ENCODE measurements at places on chromosomes 5 and 9. TPM values are rescaled to one million over a fixed set of nuclear protein-coding genes. Genes with fewer than 3 reads are reported as not detected.
A peak's percentile ranks its signal among the peaks of the same experiment; 100 is the strongest.

GRCh38 chr9:74006935-74007334 is 490.2 kb upstream of the RORB start:
- DNase-seq: no peak

GRCh38 chr5:75052192-75053053 is at the start of gene GCNT4:
Gene GCNT4, minus strand, starts transcription at chr5:75052558. Its CDS starts 22,521 bp downstream, at chr5:75030037.
- DNase-seq: peak; percentile 50

DNA sequence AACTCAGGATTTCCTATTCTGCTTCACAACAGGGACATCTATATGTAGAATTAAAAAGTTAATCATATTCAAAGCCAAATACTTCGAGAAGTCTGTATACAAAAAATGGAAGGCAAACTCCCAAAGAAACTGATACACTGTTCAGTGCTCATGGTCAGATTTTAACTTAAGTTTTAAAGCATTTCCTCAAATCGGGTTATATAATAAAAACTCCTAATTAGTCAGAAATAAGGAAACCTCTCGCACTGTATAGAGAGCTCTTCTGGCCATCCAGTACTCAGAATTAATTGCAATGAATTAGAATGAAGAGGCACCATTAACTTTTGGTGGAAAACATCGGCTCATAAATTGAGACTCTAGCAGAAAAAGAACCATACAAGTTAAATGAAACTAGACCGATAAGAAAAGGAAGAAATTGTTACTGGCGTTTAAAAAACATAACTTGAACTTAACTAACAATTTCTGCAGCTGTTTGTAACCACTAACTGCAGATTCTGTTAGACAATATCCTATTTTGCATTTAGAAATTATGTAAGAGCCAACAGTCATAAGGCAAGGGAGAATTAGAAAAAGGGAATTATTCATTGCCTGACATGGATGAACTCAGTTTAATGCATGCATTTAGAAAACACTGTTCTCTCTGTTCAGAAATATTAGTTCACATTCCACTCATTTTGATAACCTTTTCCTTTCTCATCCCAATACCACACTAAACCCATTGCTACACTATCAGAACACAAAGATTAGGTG is 96.6 kb downstream of the FNBP1 start:
- DNase-seq: no peak

DNA sequence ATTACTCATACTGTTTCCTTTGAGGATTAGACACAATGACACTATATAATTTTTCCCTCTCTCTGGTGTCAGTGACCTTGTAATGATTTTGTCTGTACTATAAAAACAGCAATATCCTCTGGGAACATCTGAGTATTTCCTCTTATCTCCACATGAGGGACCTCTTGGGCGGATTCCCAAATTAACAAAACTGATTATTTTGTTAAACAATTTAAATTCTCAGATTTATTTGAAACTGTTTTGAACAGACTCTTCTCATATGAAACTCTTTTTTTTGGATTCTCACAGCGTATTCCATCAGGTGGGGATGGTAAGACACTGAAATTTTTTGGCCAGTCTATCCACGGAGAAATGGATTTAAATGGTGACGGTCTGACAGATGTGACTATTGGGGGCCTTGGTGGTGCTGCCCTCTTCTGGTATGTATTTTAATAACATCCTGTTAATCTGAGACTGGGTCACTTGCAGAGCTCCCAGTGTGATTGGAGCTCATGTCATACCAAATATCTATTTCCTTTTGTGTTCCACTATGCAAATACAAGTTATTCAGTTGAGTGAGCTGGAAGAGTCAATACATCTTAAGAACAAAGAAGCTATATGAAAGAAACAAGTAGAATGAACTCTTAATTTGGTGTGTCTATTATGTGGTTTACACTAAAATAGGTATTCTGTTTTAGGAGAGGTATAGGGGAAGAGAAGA is 73.8 kb upstream of the ITGA2 start:
- peak; percentile 75 for DNase-seq

GRCh38 chr5:111366388-111366787 is 142.2 kb downstream of the CAMK4 start:
- DNase-seq: no peak

MYOZ3 gene
- 10.4 TPM for total RNA-seq

OR13C9 gene
- total RNA-seq: 3.6 TPM

LCN15 gene
- total RNA-seq: 2.2 TPM

DNA sequence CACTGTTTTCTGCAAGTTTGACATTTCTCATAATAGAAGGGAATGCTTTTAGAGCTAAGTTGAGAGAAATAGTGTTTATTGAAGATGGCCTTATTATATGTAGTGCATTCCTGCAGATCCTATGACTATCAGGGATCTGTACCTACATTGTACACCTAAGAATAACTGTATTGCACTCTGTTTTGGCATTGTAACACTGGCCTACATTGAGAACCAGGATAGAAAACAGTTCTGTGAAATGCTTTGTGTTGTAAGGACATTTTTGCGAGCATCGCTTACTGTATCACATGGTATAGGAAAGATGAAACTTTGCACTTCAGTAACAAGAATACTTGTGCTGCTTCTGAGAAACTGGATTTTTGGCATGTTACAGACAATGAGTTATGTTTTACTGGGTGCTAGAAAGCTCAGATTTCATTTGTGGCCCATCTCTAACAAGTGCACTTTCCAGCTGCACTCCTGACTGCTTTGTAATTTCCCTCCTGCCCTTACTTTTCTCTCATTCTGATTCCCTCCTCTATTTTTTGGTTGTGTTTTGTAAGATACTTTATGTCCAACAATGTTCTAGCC is 30.6 kb downstream of the C9orf85 start:
- peak; percentile 32 for DNase-seq

MROH2B gene
- total RNA-seq: not detected

- DNase-seq: no peak
These were observed 9.6 kb upstream of the C1QTNF2 start for GRCh38 chr5:160380041-160380440.

LCN2 gene
- not detected for total RNA-seq

DNA sequence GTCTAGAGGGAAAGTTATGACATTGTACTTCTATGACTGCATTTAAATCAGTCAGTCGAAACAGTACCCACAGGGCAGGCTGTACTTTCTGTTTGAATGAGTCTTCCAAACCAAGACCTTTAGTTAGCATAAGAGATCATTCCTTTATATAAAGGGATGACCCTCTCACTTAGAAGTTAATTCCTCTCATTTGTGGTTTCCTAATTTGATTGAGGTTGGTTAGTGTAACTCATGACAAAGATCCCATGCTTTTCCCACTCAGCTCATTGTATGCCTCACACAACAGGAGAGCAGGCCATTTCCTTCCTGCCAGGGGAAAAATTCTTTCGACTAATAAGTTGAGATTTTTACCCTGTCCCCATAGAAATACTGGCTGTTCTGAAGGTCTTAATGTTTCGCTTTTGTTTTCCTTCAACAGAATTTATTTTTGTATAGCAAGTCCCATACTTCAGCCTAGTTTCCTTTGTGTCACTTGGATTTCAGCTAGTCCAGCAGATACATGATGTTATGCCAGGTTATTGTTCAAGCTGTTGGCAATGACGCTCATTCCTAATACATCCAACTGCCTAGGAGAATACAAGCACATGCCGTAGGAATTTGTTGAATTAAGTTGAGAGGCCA is 500.7 kb downstream of the SPATA31D1 start:
- DNase-seq: peak; percentile 14

FST gene
- total RNA-seq: 76.1 TPM

CFAP90 gene
- 0.24 TPM for total RNA-seq

SHOC1 gene
- 3.6 TPM for total RNA-seq

- DNase-seq: no peak
These were observed 153.6 kb downstream of the DRD1 start for GRCh38 chr5:175290379-175290778.

SPAAR gene
- 1.4 TPM for total RNA-seq

GRCh38 chr5:140205952-140206351 is 31.0 kb downstream of the CYSTM1 start:
- no peak for DNase-seq

PRDM9 gene
- not detected for total RNA-seq

DNA sequence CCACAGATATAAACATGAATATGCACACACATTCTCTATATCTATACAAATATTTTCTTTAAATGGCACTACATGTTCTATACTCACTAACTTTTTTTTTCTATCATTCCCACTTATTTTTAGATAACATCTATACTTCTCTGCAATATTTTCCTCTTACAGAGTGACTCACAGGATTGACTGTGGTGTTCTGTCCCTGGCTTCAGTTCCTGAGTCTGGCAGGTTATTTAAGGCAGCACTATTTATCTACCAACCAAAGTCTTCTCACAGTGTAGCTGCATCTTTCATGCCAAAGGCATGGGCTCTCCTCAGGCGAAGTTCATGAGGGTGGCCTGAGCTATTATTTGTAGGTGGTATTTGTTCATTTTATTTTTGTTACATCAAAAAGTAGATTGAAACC is 409.0 kb downstream of the PRR16 start:
- peak; percentile 52 for DNase-seq

DNA sequence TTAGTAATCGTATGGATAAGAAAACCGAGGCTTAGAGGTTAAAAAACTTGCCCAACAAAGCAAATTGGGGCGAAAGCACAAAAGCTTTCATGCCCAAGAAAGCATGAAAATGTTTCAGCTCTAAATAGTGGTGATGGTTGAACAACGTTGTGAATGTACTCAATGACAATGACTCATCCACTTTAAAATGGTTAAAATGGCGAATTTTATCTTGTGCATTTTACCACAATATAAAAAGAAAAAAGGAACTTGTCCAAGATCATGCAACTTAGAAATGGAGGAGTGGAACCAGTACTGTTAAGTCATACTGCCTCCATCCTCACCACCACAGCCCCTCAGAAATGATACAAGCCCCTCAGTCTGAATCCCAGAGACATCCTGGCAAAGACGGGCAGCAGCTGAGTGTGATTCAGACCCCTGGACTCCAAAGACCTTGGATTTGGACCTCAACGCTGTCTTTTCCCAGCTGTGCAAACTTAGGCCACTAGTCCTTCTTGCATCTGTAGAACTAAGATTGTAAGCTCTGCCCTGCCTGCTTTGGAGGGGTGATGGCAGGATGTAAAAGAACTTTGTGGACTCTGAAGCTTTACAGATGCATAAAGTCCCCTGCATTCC is 158.4 kb downstream of the GABBR2 start:
- DNase-seq: peak; percentile 12

GRCh38 chr5:62124266-62124665 is 181.7 kb upstream of the KIF2A start:
- DNase-seq: no peak

- DNase-seq: no peak
These were observed 680.8 kb upstream of the SEMA6A start for GRCh38 chr5:117255211-117256027.

KIAA0825 gene
- 17.3 TPM for total RNA-seq

- no peak for DNase-seq
These were observed 54.5 kb downstream of the PFDN1 start for GRCh38 chr5:140248414-140248813.

DMRT2 gene
- 1.7 TPM for total RNA-seq

DNA sequence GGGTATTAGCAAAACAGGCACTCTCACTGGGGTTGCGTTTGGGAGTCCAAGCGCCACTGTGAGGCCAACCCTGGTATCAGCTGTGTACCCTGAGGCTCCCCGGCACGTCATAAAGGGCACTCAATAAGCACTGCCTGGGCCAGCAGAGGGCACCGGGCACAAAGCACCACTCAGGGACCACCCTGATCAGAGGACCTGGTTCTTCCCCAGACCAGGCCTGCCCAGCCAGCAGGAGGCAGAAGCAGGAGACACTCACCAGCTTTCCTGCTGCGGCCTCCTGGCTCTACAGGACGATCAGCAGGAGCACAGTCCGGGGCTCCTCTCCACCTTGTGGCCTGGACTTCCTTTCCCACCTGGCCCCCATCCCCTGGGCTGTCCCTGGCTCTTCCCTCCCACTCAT is 12.6 kb downstream of the MGAT1 start:
- no peak for DNase-seq

RANBP3L gene
- total RNA-seq: 36.4 TPM

FBLL1 gene
- 1.9 TPM for total RNA-seq

CDC14B gene
- total RNA-seq: 8.4 TPM

GRCh38 chr5:150641824-150642566 is 1.5 kb downstream of the SYNPO start:
- peak; percentile 67 for DNase-seq

- no peak for DNase-seq
These were observed 18.7 kb upstream of the WNT8A start for GRCh38 chr5:138065102-138065501.

GRCh38 chr5:89493414-89493813 is 610.4 kb upstream of the MEF2C start:
- no peak for DNase-seq

GRCh38 chr5:33441241-33442177 is 744 bp downstream of the TARS1 start:
- peak; percentile 30 for DNase-seq

GRCh38 chr5:103785569-103785968 is 223.0 kb upstream of the NUDT12 start:
- peak; percentile 56 for DNase-seq

GRCh38 chr9:8287970-8288369 is 488.4 kb upstream of the DMAC1 start:
- no peak for DNase-seq

DNA sequence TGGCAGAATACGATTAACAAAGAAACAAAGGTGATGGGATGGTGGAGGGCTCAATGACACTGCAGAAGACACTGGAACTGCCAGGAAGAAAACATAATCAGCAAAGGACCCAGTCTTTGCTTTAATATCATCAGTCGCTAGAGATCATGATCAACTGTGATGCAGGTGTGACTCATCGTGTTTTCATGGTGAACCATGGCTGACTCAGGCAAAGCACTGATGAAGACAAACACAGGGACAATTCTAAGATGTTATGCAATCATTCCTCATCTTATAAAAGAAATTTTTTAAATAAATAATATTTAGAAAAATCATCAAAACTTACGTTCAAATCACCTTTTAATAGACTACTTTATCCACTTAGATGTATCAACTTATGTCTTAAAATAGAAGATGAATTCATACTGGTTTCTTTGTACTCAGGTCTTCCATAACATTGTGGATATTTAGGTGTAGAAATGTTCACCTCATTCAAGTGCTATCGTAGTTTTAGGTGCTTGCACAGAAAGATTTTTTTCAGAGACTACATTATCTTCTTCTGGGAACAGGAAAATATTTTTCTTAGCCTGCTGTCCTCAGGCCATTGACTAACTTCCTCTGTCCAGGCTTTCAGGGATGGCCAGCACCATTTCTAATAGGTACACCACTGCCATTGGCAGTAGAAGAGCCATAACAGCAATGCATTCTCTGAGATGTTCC is 673.4 kb upstream of the MEF2C start:
- DNase-seq: no peak

DNA sequence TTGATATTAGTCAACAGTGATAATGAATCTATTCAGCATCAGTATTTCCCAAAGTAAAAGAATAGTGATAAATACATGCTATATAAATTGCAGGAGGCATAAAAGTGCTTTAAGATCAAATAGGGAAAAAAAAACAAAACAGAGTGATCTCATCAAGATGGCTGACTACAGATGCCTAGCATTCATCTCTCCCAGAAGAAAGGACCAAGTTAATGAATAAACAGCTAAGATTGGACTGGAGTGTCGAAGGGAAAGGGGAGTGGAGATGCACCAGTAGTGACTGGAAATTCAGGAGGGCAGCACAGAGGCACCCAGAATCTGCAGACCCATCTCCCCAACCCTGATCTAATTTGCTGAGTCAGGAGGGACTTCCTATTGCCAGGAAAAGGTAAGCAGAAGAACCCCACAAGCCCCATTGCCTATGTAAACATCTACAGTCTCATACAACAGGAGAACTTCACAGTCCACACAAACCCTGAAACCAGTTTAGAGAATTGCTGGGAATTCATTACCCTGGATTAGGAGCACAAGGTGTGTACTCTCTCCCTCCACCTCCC is 699.4 kb downstream of the PTPRD start:
- no peak for DNase-seq
